ENCODE measurements at places on chromosomes 6 and 20.

DNA sequence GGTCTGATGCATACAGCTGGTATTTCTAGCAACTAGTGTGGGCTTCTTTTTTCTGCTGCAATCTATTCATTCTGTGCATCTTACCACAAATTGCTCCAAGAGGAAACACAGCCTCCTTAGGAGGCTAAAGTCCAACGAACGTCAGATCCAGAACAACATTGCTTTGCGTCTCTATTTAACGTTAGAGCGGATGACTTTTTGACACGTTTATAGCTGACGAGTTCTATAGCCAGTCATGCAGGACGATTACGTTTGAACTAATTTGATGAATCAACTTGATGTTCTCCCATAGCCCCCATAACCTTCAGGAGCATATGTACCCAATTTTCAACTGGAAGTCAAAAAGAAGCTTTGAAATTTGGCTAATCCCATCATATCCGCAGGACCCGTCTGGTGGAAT lies 59.9 kb downstream of the TSHZ2 start:
- no peak for DNase-seq

DNA sequence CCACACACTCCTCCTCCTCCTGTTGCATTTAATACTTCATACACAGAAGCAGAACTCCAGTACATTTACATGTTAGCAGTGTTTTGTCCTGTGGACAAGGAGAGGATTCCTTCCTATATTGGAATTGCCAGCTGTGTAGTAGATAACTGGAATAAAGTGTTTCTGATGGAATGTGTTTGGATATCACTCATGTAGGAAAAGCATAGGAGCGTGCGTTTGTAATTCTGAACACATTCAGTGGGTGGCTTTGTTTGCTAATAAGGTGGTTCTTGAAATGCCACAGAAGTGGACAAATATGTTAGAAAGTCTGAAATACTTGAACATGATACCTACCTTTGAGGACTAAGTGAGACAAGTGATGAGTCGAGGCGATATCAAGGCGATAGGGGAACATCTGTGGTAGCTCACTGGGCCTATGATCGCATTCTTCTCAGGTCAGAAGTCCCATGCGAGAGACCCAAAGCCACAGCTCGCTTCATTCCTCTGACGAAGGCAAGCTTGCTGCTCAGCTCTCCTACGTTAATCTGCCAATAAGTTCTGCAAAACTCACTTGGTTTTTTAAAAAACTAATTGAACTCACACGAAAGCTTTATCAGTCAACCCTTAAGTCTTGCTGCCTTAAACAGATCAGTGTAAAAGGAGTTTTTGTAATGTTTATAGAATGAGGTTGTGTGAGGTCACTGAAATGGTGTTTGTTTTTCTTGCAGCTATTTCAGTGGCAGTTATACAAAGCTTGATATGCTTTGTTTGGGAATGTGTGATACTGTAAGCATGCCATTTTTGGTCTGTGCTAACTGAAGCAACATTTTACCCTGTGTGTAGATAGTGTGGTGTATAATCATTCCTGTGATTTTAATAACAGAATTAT lies 159.9 kb downstream of the SOX4 start:
- no peak for DNase-seq

- DNase-seq, result no peak
Observed at GRCh38 chr6:29201966-29202365, 31.3 kb downstream of the OR2J2 start.

GRCh38 chr6:84549917-84550316 lies 214.5 kb downstream of the TBX18 start:
- DNase-seq, result no peak

DNA sequence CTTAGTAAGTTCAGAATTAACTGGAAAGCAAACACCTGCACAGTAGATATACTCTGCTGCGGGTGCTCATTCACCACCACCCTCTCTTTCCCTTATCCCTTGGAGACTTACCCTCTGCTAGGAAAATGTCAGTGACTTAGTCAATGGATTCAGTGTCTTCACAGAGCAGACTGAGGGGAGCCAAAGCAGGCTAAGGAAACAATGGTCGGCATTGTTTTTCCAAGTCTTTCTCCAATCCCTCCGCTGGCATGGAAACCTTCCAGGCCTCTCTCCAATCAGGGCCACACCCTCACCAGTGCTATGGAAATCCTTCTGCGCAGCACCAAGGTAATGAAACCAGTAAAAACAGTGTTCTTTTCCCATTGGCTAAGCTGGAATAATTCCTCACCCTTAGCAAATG lies 531.2 kb downstream of the TFAP2B start:
- DNase-seq, result no peak

Data from AML-193 (cell line).